Stimulated activated naive CD8-positive, alpha-beta T cell treated with anti-CD3 and anti-CD28 coated beads, Interleukin-15, amount 100 ng/mL, for 72 hours (primary cell): ENCODE measurements at places on chromosomes 6 and 20.

DNA sequence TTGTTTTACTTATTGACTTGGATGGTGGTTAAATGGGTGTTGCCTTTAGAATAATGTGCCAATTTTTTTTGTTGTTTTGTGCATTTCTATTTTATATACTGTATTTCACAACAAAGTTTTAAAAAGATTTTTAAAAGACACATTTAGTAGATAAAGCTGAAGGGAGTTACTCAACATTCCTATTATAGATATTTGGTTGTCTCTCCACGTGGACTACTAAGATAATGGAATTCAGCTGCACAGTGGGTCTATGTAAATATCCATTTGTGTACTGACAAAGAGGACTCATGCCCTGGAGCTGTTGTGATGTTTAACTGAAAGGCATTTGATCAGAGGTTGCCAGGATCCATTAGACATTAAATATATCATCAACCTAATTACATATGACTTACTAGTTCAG lies 23.2 kb upstream of the FAM135A start:
- DNase-seq: no peak

GRCh38 chr6:138943089-138943625 lies 44.9 kb downstream of the REPS1 start:
- no peak for DNase-seq

- DNase-seq: no peak
Observed at GRCh38 chr6:167501831-167502385, 177.0 kb downstream of the TTLL2 start.

DNA sequence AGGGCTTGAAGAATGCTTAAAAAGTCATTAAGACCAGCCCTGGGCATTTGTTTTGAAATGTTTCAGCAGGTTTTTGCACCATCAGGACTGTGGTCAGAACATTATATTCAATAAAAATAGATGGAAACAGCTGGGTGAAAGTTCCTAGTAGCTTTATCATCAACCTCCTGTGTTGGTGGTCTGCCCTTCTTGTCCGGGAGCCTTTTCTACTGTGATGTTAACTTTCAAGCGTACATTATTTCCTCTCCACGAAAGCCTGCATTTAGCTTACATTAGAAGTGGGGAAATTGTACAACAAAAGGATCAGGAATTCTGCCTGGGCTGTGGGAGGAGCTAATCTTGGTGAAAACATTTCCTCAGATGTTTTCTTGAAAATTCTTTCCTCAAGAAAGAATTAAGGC lies 71.1 kb downstream of the LAMA4 start:
- DNase-seq: no peak

DNA sequence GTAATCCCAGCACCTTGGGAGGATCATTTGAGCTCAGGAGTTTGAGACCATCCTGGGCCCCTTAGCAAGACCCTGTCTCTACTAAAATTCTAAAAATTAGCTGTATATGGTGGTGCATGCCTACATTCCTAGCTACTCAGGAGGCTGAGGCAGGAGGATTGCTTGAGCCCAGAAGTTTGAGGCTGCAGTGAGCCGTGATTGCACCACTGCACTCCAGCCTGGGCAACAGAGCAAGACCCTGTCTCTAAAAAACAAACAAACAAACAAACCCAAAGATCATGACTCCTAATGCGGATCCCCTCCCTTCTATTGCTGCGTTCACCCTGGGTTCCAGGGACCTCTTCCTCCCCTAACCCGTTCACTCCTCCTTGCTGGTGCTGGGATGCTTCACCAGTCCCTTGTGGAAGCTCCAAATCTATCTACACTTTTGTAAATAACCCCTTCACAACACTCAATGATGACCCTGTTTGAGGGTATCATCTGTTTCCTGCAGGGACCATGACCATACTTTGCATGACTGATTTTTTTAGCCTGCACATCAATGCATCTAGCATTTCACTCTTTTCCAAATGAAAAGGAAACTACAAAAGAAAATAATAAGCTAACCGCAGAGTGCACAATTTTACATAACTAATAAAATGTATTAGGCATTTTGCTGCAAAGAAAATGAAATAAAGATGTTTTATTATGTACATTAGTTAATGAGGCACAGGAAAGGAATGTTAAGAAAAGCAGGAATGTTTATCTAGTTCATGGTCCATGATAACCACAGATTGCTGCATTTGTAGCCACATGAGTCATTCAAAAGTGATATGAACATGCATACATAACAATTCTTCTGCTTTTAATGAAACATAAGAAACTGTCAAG lies 30.5 kb upstream of the IPCEF1 start:
- no peak for DNase-seq

DNA sequence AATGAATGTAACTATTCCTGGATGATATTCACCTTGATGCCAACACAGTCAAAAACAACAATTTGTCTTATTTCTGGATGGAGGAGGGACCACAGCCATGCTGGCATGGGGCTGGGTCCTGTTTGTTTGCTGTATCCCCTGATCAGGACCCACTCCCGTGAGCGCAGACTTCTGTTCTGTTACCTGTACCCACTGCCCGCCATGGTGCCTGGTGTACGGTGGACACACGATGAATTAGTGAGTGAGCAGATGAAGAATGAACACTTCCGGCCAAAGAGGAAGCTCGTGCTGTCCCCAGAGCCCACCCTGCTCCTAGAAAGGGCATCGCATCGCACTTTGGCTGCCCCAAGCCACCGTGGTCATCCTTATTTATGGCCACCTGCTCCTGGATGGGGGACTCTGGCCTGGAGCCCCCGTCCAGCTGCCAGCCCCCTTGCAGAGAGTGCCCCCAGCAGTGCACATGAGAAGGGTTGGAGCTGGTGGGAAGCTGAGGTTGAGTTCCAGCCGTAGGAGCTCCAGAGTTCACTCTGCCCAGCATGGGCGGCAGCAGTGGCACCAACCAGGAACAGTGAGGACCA lies 100.9 kb downstream of the BMP7 start:
- no peak for DNase-seq

- no peak for DNase-seq
Observed at GRCh38 chr6:46961711-46962110, 40.0 kb upstream of the ADGRF5 start.

DNA sequence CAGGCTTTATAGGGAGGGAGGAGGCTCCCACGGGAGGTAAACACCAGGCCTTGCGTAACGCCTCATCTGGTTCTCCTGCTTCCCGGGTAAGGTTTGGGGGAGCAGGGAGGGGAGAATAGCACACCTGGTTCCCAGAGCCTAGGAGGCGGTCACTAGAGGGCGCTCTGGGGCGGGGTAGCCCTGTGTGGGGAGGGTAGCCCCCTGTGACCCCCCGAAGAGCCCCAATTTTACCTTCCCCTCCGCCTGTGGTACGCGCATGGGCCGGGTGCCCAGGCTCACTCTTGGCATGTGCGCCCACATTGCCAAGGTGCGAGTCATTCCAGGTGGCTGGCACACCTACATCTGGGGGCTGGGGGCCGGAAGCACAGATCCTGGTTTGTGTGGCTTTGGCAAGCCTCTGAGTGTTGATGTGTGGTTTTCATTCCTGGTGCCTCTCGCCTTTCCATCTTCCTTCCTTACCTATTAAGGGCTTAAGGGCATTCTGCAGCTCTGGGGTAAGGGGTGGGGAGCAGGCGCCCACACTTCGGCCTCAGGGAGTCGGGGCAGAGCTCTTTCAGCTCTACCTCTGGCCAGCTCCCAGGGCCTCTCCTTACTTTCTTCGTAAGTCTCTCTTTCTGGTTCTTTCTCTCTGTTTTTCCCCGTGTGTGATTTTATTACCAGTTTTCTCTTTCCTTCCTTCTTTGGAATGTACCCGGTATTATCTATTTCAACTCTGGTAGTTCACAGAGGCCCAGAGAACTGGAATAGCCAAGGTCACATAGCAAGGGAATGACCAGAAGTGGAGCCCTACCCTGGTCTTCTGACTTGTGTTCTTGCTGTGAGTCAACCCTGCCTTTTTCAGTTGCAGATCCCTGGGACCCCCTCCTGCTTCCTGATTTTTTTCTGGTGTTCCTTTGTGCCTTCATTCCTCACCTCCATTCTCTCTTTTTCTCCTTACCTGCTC lies 492 bp upstream of the RNF39 start:
- DNase-seq: no peak

- DNase-seq: no peak
Observed at GRCh38 chr6:94184666-94185464, 765.5 kb upstream of the EPHA7 start.

GRCh38 chr6:135269481-135269891 lies 88.4 kb downstream of the MYB start:
- DNase-seq: no peak

DNA sequence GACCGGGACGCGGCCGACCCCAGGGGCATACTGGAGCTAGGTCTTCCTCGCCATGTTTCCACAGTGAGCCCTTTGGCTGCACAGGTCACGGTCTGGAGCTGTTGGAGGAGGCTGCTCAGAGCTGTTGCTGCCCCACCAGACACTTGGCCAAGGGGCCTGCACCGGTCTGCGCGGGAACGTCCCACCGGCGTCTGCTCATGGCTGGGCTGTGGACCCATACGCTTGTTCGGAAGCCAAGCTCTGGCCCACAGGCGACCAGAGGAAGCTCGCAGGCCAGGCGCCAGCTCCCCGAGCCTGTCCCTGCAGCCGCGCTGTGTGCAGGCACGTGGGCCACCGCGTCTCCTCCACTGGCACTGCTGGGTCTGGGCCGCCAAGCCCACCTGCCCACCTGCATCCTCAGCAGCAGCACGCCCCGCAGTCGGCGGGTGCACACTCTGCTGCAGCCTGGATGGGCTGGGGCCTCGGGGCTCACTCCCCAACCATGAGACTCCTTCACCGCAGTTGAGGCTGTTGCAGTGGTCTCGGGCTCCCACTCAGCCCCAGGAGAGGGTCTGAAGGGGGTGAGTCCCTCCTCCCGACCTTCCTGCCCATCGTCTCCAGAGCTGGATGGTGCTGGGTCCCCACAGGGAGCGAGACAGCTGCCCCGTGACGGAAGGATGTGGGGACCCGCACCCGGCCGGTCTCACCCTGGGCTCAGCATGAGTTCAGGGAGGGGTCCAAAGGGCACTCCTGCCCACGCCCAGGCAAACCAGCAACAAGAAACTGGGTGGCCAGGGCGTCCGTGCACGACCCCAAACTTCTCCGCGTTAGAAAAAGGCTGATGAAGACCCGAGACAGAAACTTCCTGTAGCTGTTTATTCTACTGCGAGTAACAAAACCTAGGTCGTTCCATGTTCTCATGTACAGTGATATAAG lies 15.5 kb upstream of the TCFL5 start:
- no peak for DNase-seq

DNA sequence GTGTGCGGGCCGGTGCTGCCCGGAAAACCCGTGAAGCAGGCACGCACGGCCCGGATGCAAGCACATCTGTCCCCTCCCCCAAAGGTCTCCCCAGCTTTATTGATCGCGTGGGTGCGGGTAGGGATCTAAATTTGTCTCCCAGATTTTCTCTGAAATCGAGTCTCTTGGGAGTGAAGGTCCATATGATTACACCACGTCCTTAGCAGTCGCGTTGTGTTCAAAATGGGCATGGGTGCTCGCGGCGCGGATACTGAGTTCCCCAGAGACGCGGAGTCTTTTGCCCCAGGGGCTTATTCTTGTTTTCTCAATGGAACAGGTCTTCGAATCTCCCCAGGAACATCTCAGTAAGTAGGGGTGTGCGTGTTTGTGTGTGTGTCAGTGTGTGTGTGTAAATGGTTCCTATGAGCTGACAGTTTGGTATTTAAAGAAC lies 2.8 kb upstream of the ZNF292 start:
- no peak for DNase-seq

- DNase-seq: no peak
Observed at GRCh38 chr20:48788486-48789072, 39.2 kb downstream of the PREX1 start.

DNA sequence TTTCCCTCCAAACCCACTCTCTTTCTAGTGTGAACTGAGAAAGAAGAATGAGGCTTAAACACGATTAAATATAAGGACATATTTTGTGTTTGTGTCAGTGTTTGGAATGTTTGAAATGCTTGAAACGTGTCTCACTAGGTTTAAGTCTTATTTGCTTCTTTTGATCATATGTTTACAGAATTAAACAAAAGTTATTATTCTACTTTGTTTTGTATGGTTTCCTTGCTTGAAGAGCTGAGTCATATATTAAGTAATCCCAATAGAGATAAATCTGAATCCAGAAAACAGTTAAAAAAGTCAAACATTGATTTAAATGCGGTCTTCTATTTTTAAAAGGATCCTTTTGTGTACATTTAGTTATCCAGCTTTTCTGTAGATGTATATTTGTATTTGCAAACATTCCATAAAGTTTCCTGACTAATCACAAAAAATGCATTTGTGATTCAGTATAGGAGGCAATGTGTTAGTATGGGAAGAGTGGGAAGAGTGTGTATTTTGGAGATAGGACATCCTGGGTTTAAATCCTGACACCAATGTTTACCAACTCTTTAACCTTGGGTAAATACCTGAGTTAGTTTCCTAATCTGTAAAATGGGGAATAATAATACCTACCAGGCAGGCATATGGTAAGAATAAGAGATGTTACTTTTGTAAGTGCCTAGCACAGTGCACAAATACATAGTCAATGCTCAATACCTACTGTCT lies 72.9 kb downstream of the TSBP1 start:
- no peak for DNase-seq

- no peak for DNase-seq
Observed at GRCh38 chr6:21747441-21747840, 153.9 kb downstream of the SOX4 start.

DNA sequence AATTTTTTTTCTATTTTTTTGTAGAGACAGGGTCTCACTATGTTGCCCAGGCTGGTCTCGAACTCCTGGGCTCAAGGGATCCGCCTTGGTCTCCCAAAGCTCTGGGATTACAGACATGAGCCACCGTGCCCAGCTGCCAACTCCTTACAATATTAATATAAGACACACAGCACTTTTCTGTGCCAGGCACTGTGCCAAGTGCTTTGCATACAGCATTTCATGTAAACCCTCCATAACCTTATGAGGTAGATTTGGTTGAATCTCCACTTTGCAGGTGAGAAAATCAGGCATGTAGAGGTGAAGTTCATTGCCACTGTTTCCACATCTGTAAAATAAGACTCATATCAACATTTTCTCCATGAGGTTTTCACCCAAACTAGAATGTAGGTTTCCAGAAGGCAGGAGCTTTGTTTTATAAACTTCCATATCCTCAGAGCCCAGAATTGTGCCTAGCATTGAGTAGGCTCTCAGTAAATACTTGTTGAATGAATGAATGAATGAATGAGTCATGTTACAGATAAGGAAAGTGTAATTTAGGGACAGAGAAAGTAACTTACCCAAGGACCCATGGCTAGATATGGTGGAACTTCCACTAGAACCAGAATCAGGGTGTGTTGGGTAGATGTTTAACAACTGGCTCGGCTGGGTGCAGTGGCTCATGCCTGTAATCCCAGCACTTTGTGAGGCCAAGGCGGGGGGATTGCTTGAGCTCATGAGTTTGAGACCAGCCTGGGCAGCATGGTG lies 3.0 kb upstream of the CTNNBL1 start:
- DNase-seq: no peak

DNA sequence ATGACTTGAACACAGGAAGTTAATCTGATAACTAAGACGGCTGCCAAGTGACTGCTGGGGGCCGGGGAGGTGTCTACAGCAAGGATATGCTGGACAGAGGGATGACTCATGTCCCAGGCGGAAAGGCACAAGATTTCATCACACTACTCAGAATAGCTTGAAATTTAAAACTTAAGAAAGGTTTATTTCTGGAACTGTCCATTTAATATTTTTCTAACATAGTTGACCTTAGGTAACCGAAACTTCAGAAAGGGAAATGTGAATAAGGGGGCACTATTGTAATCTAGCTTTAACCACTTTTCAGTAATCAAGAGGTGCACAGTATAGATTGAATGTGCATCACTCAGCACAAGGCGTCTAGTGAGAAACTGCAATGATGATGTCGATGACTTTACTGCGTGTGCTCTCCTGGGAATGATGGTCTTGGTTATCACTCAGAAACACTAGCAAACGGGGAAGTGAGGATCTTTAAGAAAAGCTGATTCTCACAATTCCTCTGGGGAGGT lies 171.5 kb downstream of the QKI start:
- DNase-seq: no peak

GRCh38 chr20:1776681-1777475 lies 118.3 kb upstream of the SIRPA start:
- peak; percentile 84 for DNase-seq
